Omental fat pad (tissue), 4 donors: ENCODE measurements at places on chromosomes 4 and X. TPM values are rescaled to one million over a fixed set of nuclear protein-coding genes. Genes with fewer than 3 reads are reported as not detected.

SH2D1A gene
- 2.0 TPM for total RNA-seq

EFHC2 gene
- not detected for total RNA-seq

GLOD5 gene
- not detected for total RNA-seq

NWD2 gene
- total RNA-seq = 21.2 TPM

AMTN gene
- not detected for total RNA-seq

- DNase-seq = no peak
Observed at GRCh38 chr4:85565761-85566480, 91.0 kb downstream of the ARHGAP24 start.

DNA sequence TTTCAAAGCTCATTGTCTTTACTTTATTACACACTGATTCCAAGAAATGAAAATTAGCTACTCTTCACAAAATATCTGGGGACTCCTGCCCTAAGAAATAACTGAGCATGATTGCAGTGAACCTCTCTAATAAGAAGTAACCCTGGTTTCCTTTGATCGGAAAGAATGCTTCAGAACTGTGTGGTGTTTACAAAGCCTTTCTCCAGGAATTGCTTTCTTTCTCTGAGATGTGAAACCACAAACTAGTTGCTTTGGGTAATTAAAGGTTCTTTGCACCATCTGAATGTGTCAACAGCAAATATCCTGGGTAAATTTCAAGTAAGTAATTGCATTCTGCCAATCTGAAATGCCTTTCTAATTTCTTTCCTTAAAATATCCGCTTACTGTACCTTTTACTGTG is 292.9 kb upstream of the SLIT2 start:
- no peak for DNase-seq

GRCh38 chr4:8594097-8595038 is 1.8 kb downstream of the CPZ start:
- no peak for DNase-seq

DNA sequence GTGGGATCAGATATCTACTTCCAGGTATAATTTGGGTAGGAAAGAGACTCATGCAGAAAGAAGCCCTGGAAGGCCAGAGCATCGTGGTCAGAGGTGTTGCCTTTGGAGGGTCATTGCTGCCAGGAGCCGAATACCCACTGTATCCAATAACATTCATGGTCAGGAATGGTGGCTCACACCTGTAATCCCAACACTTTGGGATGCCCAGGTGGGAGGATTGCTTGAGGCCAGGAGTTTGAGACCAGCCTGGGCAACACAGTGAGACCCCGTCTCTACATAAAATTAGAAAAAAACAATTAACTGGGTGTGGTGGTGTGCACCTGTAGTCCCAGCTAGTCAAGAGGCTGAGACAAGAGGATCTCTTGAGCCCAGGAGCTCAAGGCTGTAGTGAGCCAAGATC is 10.9 kb upstream of the F11 start:
- no peak for DNase-seq

- no peak for DNase-seq
Observed at GRCh38 chrX:12967711-12968465, 7.0 kb upstream of the TMSB4X start.

DNA sequence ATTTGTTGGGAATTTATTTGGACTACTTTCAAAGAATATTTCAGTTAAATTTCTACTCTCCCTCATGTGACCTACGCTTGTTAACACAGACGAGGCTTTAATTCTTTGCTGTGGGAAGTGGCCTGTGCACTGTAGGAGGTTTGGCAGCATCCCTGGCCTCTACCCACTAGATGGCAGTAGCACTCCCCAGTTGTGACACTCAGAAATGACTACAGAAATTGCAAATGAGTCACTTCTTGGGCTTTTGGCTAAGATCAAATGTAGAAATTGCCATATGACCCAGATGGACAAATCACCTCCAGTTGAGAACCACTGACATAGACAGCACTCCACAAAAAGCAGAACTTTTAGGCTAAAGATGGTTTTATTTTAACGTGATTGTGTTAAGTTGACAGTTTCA is 22.1 kb downstream of the PIR start:
- peak; percentile 36 for DNase-seq

DNA sequence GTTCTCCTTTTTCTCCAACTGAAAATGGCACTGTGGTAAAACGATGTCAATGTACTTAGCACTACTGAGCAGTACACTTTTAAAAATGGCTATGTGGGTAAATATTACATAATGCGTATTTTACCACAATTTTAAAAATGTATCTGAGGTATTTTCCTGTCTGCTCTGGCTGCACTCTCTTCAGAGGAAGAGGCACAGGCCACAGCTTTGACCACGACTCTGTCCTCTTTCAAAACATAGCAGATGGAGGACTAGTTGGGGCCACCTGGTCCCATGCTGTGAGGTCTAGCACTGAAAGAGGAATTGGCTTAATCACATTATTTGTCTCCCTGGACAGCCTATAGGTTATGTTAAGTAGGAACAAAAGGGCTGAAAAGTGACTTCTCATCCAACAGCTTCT is 5.2 kb downstream of the KCNE5 start:
- DNase-seq = no peak

DNA sequence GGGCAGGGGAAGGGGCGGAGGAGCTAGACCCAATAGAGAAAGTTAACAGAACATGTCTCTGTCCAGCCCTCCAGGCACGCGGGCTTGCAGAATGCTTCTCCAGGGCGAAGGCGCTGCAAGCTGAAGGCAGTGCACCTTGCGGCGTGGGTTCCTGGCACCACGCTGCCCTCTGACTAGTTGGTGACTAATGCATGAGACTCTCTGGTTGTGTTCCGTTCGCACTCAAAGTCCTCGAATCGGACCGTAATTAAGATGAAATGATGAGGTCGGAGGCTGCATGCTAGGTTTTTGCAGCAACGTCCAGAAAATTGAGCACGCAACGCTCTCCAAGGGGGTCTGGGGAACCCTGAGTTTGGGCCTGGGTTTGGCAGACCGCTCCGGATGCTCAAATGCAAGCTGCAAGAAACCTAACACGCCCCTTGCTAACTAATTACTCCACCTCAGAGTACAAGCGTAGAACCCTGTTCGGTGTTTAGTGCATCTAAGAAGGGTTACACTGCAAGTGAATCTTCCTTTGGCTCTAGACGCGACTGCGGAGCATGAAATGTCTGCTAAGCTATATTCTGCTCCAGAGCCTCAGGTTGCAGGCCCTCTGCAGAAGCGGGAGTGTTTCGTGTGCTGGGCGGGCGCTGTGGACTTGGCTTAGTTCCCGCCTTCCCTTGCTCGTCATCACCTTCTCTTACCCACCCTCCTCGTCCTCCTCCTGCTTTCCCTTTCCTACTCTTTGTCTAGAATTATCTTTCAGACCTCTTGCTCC is 57.1 kb upstream of the NKAP start:
- DNase-seq = no peak
